ENCODE measurements at places on chromosomes 5 and 9.

GRCh38 chr5:149299451-149300054, 27.9 kb downstream of the AFAP1L1 start:
- no peak for DNase-seq

DNA sequence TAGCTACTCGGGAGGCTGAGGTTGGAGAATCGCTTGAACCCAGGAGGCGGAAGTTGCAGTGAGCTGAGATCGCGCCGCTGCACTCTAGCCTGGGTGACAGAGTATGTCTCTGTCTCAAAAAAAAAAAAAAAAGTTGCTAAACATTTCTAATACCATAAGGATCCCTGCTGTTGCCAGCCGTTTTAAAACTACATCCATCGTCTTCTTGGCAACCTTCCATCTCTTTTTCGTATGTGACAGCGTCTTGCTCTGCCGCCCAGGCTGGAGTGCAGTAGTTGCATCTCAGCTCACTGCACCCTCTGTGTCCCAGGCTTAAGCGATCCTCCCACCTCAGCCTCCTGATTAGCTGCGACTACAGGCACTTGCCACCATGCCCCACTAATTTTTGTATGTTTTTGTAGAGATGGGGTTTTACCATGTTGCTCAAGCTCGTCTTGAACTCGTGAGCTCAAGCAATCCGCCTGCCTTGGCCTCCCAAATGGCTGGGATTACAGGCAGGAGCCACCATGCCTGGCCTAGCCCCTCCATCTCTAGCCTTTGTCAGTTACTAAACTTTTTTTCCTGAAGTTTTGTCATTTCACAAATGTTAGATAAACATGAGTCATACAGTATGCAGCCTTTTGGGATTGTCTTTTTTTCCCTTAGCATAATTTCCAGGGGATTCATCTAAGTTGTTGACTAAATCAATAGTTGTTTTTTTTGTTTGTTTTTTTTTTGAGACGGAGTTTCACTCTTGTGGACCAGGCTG, 13.5 kb downstream of the NSD1 start:
- peak; percentile 26 for DNase-seq

- no peak for DNase-seq
Observed at GRCh38 chr9:72681283-72681630, 159.8 kb downstream of the TMC1 start.

- DNase-seq: no peak
Observed at GRCh38 chr5:174829511-174829864, 105.1 kb downstream of the MSX2 start.

DNA sequence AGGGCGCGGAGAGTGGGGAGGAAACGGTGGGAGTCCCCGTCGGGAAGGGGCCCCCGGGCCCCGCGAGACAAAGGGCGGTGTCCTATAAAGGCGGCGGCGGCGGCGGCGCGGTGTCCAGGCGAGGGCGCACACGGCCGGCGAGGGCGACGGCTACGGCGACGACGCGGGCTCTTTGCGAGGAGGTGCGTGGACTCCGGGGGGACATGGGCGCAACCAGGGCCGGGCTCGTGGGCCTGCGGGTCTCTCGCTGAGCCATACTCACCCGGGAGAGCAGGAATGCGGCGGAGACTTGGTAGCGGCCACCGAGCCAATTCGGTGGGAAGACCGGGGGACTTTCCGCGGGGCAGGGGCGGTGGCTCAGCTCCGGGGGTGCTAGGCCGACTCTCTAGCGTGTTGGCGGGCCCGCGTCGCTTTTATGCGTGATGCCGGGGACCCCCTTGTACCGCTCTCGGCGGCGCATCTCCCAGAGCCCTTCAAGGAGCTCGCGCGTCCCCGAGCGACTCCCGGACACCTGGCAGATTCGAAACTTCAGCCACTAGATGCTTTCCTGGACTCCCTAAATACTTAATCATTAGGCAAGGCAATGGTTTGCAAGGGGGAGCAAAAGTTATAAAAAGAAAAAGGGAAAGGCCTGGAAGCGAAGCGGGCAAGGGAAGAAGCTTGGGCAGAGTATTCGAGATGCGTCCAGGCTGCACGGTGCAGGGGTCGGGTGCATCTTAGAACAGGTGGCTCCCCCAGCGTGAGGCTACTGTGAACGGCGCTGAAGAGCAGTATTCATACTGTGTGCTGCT, 5.9 kb upstream of the TAL2 start:
- no peak for DNase-seq

DNA sequence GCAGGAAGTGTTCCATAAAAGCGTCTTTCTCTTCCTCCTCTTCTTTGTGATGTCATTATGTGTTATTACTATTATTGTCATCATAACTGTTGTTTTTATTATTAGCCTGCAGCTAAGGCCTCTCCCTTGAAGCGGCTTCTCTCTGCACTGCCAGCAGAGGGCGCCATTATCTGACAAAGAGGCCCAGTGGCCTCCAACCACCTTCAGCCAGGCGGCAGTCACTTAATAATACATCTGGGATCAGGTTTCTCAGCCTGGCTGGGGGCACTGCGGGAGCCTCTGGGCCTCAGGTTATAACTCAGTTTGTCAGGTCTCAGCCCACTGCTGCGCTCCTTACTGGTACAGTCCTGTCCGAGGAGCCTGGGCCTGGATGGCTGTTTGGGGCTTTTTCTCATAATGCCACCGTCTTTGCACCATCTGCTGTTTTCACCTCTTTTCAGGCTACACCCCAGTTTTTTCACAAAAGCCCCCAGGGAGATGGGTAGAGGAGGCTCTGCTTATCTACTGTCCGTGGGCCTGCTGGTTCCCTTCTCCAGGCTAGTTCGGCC, 281.9 kb downstream of the NSG2 start:
- DNase-seq: peak; percentile 94

DNA sequence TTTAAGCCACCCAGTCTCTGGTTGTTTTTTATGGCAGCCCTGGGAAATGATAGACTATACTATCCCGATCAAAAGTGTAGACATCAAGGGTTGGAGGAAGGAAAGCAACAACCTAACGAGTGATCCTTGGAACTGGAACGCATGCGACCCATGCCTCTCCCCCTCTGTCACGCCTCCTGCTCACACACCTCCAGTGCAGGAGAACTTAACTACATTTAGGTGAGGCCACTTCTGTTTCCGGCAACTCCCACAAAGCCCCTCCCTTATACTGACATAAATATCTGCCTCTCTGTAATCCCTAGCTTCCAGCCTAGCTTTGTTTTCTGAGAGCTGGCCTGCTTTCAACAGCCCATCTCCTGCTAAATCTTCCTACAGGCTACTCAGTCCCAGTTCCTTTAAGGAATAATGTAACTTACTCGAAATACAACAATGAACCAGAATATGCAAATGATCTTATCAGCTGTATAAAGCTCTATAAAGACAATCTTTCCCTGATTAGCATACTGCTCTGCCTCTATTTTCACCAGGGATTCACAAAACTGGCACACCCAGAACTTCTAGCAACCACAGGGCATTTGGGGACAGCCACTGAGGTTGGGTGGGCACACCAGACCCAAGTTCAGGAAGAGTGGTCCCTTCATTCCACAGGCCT, 73.9 kb downstream of the GABBR2 start:
- no peak for DNase-seq

DNA sequence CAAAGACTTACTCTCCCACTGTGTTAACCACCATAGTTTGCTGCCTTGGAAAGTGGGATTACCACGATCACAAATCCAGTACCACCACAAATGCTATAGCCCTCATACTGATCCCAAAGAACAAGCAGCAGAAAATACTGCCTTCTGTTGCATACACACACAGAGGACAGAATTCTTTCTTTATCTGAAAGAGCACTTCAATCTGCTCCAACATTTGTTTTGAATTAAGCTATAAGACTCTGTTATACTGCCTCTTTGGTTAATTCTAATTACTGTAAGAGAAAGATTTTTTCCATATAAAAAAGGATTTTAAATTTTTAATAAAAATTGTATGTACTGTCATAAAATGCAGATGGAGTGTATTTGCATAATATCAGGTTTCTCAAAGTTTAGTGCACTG, 69.8 kb downstream of the YIPF5 start:
- no peak for DNase-seq

GRCh38 chr9:121538221-121538620, 38.6 kb upstream of the GGTA1 start:
- DNase-seq: no peak

DNA sequence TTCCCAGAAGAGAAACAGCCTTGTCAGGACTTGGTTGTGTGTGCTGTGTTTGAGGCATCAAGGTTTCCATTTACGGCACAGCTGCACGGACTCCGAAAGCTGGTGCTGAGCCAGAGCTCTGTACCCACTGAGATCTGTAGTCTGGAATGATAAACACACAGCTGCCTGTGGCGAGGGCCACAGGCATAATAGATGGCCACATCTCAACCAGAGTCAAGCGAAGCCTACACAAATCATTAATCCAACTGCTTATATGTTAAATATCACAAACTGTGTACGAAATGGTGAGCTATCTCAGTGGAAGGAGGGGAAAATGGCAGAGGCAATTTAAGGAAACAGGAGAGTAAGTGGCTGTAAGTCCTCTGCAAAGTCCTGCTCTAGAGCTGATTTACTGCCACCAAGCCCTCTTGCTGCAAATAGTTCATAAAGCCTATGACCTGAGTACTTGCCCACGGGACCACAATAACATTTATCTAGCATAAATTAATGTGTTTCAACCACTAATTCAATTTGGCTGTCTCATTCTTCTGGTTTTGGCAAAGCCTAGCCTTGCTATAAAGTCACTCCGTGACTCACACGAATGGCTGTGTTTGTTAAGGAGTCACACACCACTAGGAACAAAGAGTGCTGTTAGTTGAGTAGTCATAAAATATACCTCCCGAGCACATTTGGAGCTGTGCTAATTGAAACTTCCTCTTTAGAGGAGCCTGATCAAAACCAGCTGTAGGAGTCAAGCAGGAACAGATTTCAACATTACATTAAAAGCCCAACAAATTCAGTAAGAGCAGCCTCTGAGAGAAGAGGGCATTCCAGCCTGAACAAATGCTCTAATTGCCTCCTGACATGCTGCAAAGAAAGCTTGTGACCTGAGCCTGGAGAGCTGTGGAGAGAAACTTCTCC, 738.6 kb upstream of the ZNF608 start:
- peak; percentile 8 for DNase-seq

DNA sequence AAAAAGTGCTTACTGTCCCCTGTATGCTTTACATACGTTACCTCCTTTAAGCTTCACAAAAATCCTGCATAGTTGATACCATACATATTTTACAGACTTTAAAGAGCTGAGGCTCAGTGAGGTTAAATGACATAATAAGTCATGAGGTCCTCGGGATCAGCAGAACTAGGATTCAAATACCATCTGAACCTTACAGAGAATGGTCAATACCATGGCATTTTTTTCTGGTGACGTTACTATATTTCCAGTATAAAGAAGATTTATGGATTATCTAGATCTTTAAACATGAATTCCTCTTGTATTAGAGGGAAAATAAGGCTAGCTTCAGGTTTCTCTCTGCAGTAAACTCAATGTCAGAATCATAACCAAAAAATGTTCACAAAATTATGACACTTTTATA, 153.7 kb upstream of the GPR151 start:
- DNase-seq: no peak

- no peak for DNase-seq
Observed at GRCh38 chr5:2901511-2901910, 150.0 kb upstream of the IRX2 start.

- no peak for DNase-seq
Observed at GRCh38 chr9:111937781-111938426, 41.3 kb downstream of the UGCG start.

- DNase-seq: no peak
Observed at GRCh38 chr5:68707575-68707974, 386.2 kb upstream of the SLC30A5 start.

- no peak for DNase-seq
Observed at GRCh38 chr9:128370367-128370751, 815 bp upstream of the URM1 start.

- no peak for DNase-seq
Observed at GRCh38 chr5:24681106-24681505, 36.3 kb upstream of the CDH10 start.

DNA sequence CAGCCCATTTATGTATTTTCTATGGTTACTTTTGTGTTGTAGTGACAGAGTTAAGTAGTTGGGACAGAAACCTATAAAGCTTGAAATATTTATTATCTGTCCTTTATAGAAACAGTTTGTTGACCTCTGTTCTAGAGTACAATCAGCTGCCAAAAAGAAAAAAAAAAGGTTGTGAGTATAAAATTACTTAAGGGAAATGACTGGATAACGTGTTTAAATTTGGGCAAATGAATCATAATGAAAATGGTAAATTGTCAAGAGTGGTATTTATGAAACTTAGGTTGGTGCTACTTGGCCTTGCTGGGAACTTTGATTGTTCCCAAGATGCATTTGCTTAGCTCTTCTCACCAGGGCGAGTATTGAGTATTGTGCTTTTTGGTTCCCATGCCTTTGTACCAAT, 70.2 kb upstream of the IL6ST start:
- DNase-seq: no peak

DNA sequence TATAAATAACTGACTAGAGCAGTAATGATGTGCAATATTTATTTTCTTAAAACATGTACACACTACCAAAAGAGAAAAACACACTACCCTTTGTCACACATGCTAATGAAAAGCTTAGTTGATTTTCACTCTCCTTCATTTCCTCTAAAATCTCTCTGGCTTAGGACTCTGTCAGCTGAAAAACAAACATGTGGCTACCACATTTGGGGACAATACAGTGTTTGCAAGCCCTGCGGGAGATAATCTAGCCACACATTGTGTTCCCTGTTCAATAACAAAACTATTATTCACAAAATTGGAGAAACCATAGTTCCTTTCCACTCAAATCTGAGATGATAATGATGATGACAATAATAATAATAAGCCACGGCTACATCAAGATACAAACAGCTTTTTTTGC, 3.5 kb upstream of the LOX start:
- DNase-seq: no peak

DNA sequence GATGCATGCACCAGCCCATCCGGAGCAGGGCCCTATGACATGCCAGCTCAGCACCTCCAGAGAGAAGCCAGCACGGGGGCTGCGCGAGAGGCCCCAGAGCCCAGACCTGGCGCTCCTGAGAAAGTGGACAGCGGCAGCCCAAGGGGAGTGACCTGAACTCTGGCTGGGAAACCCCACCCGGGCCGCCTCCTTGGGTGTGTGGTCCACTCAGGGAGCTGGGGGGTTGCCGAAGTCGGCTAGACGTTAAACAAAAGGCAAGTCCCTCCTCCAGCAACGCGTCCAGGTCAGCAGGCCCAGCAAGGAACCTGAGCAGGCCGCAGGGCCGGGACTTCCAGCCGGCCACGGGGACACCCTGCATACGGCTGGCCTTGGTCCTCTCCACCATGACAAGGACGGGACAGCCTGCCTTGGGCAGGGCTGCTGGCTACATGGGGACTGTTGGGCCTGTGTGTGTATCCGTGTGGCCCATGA, 35.7 kb downstream of the NACC2 start:
- no peak for DNase-seq

DNA sequence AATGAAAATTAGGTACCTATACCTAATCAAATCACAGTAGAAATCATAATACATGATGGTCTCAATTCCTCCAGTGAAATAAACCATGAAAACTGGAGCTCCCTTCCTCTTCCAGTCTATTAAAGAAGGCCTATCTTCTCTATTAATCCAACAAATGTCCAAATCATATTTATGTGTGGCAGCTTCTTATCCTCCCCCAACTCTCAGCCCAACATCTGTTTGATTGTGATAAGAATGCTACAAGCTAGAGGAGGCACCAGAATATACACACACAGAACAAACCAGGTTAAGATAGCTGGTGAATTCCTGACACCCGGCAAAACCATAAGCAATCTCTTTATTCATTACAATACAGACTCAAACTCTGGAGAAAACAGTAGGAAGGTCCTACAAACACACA, 110.8 kb downstream of the FBXL17 start:
- no peak for DNase-seq
